Activated T-helper 2 cell treated with anti-CD3 and anti-CD28 coated beads, Interferon-gamma antibody, Interleukin-2, Interleukin-4, amounts not matched to agents 10 μg/mL and 5 μg/mL and 100 μg/mL, durations not matched to agents 14 hours and 24 hours and 36 hours (primary cell): ENCODE measurements at places on chromosomes 12 and 14. TPM values are rescaled to one million over a fixed set of nuclear protein-coding genes. Genes with fewer than 3 reads are reported as not detected.
A peak's percentile ranks its signal among the peaks of the same experiment; 100 is the strongest.

COQ10A gene
- 15.9 and 17.0 TPM in 2 replicates for total RNA-seq

SLC35E3 gene
- total RNA-seq = 6.3 and 9.4 TPM in 2 replicates

PPP1R1A gene
- not detected in 2 replicates for total RNA-seq

SLC16A7 gene
- 29.1 and 33.6 TPM in 2 replicates for total RNA-seq

GYS2 gene
- total RNA-seq = 0.07 and 0.14 TPM in 2 replicates

RPL10L gene
- total RNA-seq = not detected in 2 replicates

SLC6A12 gene
- total RNA-seq = 0.37 TPM in 1 of 2 replicates, not detected in the other

PTPRO gene
- total RNA-seq = 0.41 TPM in 1 of 2 replicates, not detected in the other

- H3K27ac ChIP-seq = no peak overlapping the region
- peaks cover 60% of the 10 kb centered on the region for H3K36me3 ChIP-seq
- no peak for DNase-seq
- peaks cover 4% of the 10 kb centered on the region for H3K27me3 ChIP-seq
- peaks cover 29% of the 10 kb centered on the region for H3K4me1 ChIP-seq
These were observed 37.8 kb downstream of the TC2N start for GRCh38 chr14:91829511-91829910.

- no peaks in the 10 kb centered on the region for H3K36me3 ChIP-seq
- no peak overlapping the region for H3K27ac ChIP-seq
- peaks cover 7% of the 10 kb centered on the region for H3K4me1 ChIP-seq
- H3K27me3 ChIP-seq = no peaks in the 10 kb centered on the region
- no peak overlapping the region for H3K4me3 ChIP-seq
- no peak for DNase-seq
These were observed 203.2 kb downstream of the ZFP36L1 start for GRCh38 chr14:68589447-68590200.

DNA sequence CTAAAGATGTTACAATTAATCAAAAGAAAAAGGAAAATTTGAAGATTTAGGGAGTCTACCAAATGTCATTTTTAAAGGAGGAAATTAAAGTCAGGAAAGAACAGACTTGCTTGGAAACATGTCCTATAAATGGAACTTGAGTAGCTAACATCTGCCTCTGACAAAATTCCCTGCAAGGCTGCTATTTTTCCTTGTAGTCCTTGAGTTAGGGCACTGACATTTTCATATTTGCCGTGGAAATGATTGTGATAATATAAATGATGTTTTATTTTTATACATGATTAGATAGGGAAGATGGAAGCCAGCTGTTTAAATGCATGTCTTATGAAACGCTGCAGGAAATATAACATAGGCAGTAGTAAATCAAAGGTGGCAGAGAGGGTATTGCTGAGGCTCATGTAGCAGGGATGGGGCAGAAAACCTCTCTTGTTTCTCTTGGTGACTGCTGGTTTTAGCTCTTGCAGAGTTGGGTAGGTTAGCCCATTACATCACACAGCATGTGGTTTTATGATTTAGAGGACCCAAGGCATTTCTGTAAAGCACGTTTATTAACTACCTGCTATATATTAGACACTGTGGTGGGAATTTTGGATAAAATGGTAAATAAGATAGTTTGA lies 21.7 kb downstream of the NUBPL start:
- H3K27me3 ChIP-seq = no peaks in the 10 kb centered on the region
- H3K36me3 ChIP-seq = no peaks in the 10 kb centered on the region
- no peak overlapping the region for H3K27ac ChIP-seq
- no peak for DNase-seq

- H3K27ac ChIP-seq = no peak overlapping the region
- H3K36me3 ChIP-seq = no peaks in the 10 kb centered on the region
- no peak overlapping the region for H3K4me3 ChIP-seq
These were observed 203.6 kb downstream of the NOVA1 start for GRCh38 chr14:26394150-26394810.

DNA sequence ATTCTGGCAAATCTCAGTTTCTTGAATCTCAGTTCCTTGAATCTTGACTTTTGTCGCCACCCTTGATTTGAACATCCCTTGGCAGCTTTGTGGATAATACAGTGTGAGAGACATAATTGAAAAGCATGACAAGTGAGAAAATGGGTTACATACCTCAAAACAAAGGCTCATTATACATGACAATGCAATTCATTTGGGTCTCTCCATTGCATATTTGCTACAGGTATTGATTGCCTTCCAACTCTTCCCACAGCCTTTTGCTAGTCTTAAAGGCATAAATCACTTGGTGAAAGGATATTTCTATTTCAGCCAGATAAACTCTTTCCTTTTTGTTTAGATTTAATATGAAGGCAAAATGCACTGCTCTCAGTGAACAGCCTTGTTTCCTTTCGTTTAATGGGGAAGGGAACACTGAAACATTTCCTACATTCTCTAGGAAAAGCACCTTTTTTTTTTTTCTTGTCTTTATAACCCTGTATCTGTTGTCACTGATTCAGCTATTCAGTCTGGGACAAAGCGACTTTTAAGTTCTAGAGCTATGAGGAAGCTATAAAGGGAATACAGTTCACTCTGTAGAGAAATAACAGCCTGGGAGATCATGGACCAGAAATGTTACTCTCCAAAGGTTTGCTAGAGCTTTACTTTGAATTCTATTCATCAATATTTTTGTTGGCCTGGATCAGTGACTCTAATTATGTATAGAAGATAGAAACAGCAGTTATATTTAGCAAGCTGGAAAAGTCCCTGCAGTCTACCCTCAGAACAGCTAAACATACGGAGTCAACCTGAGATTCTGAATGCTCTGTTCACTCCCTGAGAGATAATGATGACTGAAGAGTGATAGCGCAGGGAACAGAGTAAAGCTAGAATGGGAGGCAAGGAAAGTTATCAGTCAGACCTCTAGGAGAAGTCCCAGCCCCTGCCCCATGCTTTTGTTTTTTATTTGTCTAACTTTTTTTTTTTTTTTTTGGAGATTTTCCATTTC lies 311.4 kb downstream of the RGS6 start:
- H3K4me1 ChIP-seq = no peaks in the 10 kb centered on the region
- peaks cover 9% of the 10 kb centered on the region for H3K27me3 ChIP-seq
- no peak overlapping the region for H3K4me3 ChIP-seq
- DNase-seq = no peak
- no peaks in the 10 kb centered on the region for H3K36me3 ChIP-seq
- no peak overlapping the region for H3K27ac ChIP-seq

- no peak overlapping the region for H3K4me3 ChIP-seq
- H3K36me3 ChIP-seq = no peaks in the 10 kb centered on the region
- H3K27ac ChIP-seq = no peak overlapping the region
- no peaks in the 10 kb centered on the region for H3K4me1 ChIP-seq
- DNase-seq = no peak
These were observed 106.9 kb downstream of the PRKD1 start for GRCh38 chr14:29820785-29821184.

DNA sequence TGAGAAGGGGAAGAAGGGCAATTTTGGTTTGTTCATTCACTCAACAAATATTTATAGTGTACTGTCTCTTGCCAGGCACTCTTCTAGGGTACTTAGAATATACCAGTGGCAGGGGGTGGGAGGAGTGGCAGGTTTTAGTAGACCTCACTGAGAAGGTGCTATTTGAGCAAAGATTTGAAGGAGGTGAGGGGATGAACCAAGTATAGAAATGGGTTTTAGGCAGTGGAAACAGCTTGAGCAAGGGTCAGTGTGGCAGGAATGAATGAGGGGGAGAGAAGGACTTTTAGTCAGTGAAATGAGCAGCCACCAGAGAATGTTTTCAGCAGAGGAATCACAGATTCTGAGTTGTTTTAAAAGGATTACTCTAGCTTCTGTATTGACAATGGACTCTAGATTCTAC lies 2.3 kb downstream of the PRIM1 start:
- no peaks in the 10 kb centered on the region for H3K27me3 ChIP-seq
- H3K4me3 ChIP-seq = peak overlapping the region; percentile 78
- DNase-seq = no peak
- H3K27ac ChIP-seq = peak overlapping the region; percentile 75
- H3K36me3 ChIP-seq = peaks cover 52% of the 10 kb centered on the region

DNA sequence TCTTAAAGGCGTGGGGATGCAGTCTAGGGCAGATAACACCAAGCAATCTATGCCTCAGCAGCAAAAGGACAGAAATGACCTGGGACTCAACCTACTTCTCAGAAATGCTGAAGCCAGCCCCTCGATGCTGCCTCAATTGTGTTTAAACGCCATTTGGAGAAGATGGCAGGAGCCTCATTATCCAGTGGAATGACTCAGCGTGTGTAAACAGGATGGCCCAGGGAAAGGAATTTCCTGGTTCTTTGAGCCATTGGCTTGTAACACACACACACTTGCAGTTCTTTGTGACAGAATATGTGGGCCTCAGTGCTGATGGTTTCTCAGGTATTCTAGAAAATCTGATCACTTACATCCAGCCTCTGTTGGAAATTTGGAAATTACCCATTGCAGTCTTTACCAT lies 154.3 kb downstream of the NTF3 start:
- no peaks in the 10 kb centered on the region for H3K4me1 ChIP-seq
- H3K4me3 ChIP-seq = no peak overlapping the region
- no peak overlapping the region for H3K27ac ChIP-seq
- no peaks in the 10 kb centered on the region for H3K36me3 ChIP-seq
- DNase-seq = no peak

GRCh38 chr14:36096090-36096489 lies 80.4 kb downstream of the PTCSC3 start:
- DNase-seq = no peak
- H3K27me3 ChIP-seq = no peaks in the 10 kb centered on the region
- H3K4me1 ChIP-seq = no peaks in the 10 kb centered on the region
- H3K4me3 ChIP-seq = no peak overlapping the region
- no peak overlapping the region for H3K27ac ChIP-seq
- H3K36me3 ChIP-seq = no peaks in the 10 kb centered on the region

GRCh38 chr12:91617818-91618217 lies 435.2 kb upstream of the DCN start:
- H3K4me1 ChIP-seq = peaks cover 6% of the 10 kb centered on the region
- H3K4me3 ChIP-seq = no peak overlapping the region

DNA sequence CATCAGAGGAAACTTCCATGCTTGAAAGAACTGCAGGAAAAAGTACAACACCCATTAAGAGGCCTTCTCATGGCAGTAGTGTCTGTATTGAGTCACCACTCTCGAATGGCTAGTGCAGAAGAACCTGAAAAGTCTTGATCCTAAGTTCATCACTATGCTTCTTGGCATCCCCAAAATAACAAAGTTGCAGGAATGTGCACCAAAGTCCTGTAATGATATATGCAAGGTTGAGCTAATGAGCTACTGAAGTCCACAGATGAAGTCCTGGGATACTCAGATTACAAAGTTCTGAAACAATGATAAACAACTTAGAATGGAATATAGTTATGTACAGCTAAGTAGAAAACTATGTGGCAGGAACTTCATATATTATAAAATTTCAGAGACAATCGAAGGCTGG lies 545.4 kb downstream of the FOXG1 start:
- H3K4me1 ChIP-seq = no peaks in the 10 kb centered on the region
- DNase-seq = no peak
- H3K27me3 ChIP-seq = no peaks in the 10 kb centered on the region
- H3K4me3 ChIP-seq = no peak overlapping the region
- no peak overlapping the region for H3K27ac ChIP-seq

- no peak overlapping the region for H3K4me3 ChIP-seq
- H3K27me3 ChIP-seq = no peaks in the 10 kb centered on the region
- no peak overlapping the region for H3K27ac ChIP-seq
- no peaks in the 10 kb centered on the region for H3K36me3 ChIP-seq
- H3K4me1 ChIP-seq = peaks cover 8% of the 10 kb centered on the region
These were observed 68.1 kb downstream of the ITPK1 start for GRCh38 chr14:93047661-93048060.

DNA sequence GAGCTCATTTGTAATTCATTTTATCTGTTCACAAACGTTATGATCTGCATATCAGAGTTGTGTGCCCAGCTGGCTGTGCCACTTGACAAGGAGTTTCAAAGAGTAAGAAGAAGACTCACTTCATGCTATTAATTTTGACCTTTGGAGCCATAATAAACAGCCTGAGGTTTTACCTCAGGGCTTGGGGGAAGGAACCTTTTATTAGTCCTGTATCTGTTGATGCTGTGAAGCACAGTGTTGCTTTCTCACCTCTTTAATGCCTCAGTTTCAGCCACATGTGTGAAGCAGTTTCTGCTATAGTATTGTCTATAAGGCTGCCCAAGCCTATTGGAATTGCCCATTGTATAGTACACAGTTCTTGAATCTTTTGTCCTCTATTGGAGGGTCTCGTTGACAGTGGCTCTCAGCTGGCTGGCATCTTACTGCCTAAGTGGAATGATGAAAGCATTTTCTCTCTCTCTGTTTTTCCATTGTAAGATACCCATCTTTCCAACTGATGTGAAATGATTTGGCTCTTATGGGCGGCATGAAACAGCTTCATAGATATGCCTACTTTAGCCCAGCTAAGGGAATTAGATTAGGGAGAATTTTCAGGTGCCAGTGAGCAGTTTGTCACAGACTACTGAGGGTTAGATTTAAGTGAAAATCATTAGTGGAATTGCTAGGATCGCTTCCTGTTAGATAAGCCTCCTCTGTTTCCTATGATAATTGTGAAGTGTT lies 34.7 kb downstream of the GPATCH2L start:
- no peak overlapping the region for H3K4me3 ChIP-seq
- no peak for DNase-seq
- no peak overlapping the region for H3K27ac ChIP-seq
- peaks cover 72% of the 10 kb centered on the region for H3K36me3 ChIP-seq
- no peaks in the 10 kb centered on the region for H3K27me3 ChIP-seq
- H3K4me1 ChIP-seq = peaks cover 15% of the 10 kb centered on the region

DNA sequence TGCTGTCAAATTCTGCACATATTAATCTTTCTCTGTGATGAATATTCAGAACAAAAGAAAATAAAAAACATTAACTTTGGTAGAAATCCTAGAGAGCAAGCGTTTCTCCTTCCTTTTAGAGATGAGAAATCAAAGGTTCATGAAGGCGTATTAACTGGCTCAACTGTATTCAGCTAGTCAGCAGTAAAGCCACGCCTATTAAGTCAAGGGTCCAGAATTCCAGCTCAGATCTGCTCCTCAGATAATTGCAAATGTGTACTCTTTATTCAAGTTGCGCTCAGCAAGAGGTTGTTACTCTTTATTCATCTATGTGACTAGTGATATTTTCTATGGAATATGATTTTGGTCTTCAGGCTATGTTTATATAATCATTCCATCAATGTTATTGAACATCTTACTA lies 13.1 kb upstream of the POC1B start:
- H3K36me3 ChIP-seq = no peaks in the 10 kb centered on the region
- no peak overlapping the region for H3K27ac ChIP-seq
- no peaks in the 10 kb centered on the region for H3K27me3 ChIP-seq
- no peak for DNase-seq
- H3K4me3 ChIP-seq = no peak overlapping the region
- peaks cover 9% of the 10 kb centered on the region for H3K4me1 ChIP-seq

DNA sequence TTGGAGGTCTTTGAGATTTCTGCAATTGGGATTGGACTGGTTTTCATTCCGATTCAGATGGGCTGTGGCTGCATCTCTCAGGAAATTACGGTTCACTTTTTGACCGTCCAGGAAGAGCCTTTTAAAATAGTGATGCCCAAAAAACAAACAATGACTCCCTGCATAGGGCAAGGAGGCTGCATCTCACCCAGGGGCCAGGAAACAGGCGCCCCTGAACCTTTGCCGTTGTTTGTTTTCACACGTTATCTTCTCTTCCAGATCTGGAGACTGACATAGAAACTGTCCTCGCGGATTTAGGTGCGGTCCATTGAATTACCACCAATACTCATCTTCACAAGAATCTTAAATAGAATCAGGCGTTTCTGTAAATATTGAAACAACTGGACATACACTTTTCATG lies 66.0 kb downstream of the FLRT2 start:
- no peak overlapping the region for H3K27ac ChIP-seq
- no peaks in the 10 kb centered on the region for H3K27me3 ChIP-seq
- no peak for DNase-seq
- H3K4me3 ChIP-seq = no peak overlapping the region
- no peaks in the 10 kb centered on the region for H3K36me3 ChIP-seq
